ENCODE measurements at places on chromosomes 6 and 20.

DNA sequence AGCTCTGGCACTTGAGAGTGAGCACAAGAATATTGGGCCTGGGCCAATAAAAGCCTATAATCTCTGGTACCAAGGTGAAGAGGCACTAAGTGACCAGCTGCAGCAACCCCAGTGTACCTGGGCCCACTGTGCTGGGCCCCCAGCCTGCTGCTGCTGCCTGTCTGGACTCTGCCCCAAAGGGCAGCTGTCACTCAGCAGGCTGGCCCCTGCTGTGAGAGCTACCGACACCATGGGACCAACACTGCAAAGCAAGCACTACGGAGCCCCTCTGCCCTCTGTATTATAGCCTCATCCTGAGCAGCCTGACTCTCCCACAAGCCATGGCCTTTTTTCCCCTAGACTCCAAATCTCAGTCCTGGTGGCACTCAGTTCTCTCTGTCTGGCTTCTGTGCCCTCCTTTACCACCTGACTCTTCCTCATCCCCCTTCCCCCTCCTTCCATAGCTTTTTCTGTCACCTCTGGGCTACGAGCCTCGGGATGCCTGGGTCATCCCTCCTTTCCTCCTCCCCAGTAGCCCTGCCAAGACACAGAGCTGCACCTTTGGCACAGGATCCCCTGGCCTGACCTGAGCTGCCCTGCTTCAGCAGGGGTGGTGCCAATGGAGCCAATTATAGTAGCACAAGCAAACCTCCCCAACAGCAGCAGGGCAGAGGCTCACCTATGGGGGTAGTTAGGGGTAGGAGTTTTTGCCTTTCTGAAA lies 14.2 kb downstream of the RRP36 start:
- no peak for DNase-seq

DNA sequence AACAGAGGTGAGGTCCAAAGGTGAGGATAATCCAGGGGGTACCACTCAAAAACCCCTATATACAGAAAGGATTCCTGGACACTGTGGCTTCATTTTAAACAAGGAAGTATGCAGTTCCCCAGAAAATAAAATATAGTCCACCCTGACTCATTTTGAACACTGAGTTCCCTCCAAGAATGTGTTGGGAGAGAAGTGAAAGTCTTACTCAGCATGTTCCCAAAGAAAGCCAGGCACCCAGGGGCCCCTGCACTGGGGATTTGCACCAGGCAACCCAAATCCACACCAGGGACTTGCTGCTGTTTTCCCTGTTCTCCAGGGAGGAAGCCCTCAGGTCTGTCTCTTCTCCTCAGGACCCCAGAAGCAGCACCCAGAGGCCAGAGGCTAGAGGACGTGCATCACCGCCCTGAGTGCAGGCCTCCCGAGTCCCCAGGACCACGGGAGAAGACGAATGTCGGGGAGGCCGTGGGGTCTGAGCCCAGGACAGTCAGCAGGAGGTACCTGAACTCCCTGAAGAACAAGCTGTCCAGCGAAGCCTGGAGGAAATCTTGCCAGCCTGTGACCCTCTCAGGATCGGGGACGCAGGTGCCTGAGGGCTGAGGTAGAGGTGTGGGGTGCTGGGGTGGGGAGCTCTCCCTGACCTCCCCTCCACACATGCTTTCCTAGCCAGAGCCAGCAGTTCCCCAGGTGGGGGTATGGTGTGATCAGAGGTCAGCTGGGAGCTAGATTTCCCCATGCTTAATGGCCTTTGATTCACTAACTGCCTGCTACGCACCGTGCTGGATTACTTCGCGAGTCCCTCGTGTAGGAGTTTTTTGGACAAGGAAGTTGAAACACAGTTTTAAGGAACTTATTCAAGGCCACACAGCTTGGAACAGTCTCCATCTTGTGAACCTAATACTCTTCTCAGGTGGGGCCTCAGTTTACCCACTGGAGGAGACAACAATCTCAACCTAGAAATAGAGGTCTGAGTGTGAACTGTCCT lies 3.3 kb downstream of the FGD2 start:
- DNase-seq: no peak

DNA sequence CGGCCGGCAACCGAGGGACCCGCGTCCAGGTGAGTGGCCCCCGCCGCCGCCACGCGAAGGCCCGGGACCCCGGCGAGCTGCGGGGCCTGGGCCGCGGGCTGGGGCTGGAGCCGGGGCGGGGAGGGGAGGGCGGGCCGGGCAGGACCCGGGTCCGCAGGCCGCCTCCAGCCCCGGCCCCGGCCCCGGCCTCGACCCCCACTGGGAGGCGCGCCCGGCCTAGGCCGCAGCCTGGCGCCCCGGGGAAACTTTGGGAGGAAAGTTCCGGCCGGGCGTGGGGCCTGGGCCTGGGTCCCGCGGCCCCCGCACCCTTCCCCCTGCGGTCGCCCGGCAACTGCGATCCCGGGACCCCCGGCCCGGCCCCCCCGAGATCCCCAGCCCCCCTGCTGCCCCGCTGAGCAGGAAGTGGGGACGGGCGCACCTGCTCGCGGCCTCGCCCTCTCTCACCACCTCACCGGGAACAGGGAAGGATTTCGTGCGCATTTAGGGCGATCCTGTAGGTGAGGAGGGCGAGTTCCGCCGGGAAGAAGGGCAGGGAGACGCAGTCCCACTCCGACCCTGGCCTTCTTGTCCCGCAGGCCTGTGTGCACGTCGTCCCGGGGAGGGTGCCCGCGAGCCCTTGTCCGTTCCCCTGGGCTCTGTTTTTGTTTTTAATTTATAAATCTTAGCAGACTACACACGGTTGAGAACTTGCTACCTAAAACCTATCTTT lies 402 bp downstream of the OSBPL2 start:
- DNase-seq: no peak

DNA sequence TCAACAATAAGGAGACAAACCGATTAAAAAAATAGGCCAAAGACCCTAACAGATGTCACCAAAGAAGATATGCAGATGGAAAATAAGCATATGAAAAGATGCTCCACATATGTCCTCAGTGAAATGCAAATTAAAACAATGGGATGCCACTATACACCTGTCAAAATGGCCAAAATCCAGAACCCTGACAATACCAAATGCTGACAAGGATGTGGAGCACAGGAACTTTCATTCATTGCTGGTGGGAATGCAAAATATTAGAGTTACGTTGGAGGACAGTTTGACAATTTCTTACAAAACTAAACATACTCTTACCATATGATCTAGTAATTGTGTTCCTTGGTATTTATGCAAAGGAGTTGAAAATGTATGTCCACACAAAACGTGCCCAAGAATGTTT lies 1.8 kb upstream of the ZNF184 start:
- DNase-seq: no peak

DNA sequence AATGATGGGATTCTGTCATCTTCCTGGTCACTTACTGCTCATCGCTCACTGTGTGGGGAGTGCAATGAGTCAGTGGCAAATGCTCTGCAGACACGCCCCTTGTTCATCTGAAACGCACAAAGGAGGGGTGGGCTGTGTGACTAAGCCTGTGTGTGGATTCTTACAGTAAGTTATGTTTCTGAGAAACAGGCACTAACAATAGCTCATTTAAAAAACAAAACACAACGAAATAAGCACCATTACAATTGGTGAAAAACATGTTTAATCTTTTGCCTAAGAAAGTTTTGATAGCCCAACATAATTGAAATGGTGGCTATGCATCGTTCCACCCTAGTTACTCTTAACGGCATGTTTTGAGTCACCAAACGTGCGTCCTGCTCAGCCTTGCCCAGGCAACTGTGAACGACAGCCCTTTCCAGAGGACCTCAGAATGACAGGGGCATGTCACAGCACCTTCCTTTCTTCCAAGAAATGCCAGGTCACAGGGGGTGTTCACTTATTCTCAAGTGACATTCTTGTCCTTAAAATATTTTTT lies 118.4 kb upstream of the SGK1 start:
- peak; percentile 16 for DNase-seq

GRCh38 chr20:6651016-6651415 lies 116.5 kb upstream of the BMP2 start:
- no peak for DNase-seq

- no peak for DNase-seq
These were observed 442.5 kb upstream of the ID4 start for GRCh38 chr6:19394687-19395086.

DNA sequence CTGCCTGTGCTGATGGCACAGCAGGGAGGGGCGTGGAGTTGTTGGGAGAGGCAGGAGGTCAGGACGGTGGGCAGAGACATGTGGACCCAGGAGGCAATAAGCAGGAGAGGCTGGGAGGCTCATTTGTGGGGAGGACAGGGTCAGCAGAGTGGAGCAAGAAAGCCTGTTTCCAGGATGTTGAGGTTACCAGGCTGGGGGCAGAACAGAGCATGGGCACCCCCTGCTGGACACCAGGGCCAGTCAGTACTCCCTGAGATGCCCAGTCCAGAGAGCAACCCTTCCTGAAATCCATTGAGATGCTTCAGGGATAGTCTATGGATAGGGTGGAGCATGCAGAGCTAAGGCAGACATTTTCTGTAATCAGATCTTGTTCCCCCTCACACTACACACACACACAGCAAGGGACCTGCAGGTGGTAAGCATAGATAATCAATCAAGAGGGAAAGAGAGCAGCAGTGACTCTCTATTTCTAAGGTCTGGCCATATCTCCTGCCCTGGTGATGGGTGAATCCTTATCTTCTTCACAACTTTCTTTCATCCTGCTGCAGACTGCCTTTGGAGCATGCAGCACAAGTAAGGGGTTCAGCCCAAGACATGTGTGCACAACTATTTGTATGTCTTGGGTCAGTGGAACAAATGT lies 41.7 kb downstream of the MOCS1 start:
- DNase-seq: peak; percentile 31

GRCh38 chr20:63701329-63702035 lies 5.0 kb downstream of the TNFRSF6B start:
- no peak for DNase-seq

DNA sequence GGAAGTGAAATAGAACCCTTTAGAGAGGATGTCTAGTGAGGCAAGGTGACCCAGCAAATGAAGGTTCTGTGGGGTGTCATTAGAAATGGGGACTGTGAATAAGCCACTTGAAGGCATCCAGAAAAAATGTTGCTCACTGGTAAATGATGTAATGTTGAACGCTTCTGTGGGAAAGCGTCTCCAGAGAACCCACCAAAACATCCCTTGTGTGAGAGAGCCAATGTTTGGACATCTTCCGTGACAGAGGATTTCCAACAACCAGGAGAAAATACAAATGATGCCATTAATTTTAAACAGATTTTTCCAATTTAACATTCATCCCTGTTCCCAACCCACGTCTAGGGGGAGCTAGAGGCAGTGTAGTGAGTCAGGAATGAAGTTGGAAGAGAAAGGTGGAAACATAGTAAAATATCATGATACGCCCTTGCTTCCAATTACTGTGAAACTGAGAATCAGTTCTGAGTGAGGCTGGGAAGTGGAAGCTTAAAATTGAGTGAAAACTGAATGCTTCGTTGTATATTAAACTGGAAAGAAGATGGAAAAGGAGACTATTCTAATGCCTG lies 584.2 kb downstream of the CD109 start:
- no peak for DNase-seq

DNA sequence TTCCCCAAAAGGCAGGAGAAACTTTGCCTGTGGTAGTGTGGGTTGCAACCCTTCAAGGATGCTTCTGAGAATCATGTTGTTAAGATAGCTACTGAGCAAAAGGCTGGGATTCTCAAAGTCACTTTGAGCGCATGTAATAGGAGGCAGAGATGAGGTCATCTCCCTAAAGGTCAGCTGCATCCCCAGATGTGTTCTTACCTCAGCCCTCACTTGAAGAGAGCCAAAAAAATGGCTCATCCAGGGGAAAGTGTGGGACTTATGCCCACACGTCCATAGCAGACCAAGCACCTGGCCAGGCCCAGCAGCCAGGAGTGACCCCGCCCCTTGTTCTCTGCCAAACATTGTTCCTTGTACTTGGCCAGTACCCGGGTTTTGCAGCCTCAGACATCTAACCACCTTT lies 187.0 kb upstream of the BMP2 start:
- no peak for DNase-seq

GRCh38 chr20:36060676-36061075 lies 92.3 kb downstream of the CNBD2 start:
- DNase-seq: no peak

DNA sequence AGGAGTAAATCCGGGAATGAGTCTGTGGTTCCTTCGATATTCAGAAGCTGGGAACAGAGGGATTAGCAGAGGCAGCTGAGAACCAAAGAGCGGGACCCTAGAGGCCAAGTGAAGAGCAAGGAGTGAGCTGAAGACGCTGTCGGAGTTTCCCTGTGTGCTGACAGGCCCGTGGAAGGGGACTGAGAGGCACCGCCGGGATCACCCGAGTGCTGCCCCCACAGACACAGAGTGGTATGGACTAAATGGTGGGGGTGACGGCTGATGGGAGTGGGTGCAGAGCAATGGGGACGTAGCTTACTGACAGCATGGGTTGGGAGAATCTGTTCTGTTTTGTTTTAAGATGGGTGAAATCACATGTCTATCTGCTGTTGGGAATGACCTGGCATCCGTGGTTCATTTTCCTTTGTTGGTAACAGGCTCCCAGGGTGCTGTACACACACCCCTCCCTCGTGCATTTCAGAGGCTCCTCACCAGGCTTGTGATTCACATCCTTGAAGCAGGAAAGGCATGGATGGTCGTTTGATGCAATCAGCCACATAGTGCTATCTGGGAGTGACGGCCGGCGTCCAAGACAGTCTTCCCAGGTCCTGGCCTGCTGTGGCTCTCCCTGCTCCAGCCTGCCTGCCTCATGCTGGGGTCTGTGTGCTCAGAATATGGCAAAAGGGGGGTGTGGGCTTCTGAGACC lies 97.4 kb downstream of the THBS2 start:
- DNase-seq: no peak

DNA sequence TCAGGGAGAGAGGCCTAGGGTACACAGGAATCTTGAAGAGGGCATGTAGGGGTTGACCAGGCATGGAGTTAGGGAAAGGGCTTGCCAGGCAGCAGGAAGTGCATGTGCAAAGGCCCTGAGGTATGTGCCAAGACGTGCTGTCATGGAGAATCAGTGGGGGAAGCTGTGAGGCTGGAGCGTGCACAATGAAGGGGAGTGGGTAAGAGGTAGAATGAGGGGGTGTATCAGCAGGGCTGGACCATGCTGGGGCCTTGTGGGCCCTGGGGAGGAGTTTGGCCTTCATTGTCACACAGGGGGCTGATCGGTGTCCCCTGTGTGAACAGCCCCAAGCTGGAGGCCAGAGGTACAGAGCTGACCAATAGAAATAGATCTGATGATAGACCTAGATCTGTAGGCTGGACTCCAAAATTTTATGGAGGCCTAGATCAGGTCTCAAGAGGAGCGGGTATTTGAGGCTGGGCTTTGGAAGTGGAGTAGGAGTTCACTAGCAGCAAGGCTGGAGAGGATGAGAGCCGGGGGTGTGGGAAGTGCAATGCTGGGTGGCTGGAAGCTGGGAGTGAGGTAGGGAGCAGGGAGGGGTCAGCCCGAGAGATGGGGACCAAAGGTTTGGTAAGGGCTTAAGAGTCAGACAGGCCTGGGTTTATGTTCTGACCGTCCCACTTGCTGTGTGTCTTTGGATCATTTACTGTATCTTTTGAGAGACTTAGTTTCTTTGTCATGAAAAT lies 3.0 kb downstream of the SRC start:
- DNase-seq: no peak

DNA sequence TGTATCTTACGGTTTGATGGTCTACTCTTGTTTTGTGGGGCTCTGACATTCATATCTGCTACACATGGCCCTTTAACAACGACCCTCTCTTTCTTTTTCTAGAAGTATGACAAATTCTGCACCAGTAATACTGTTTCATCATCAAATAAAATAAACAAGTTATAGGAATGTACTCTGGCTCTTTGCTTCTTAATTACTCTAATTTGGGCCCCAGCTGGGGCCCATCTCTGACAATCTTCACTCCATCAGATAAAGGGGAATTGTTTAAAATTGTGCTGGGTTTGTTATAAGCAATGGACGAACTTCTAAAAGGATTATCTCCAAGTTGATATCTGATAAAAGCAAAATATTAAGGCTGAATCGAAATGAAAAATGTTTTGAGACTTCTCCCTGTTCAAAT lies 343.6 kb upstream of the JAG1 start:
- DNase-seq: no peak

Measured in NAMALWA (cell line).